ENCODE measurements at places on chromosomes 2 and 18.

DNA sequence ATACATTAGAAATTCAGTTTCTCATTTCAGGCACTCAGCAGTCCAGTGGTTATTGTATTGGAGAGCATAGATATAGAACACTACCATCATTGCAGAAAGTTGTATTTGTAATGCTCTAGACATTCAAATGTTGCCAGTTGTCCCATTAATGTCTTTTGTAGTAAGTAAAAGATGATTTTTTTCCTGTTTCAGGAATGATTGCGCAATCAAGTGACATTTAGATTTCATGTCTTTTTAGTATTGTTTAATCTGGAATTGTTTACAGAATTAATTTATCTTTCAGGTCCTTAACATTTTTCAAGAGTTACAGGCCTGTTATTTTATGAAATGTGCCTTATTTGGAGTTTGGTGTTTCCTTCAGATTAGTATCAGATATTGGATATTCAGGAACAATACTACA, 134.7 kb downstream of the MSTN start:
- peak; percentile 50 for DNase-seq

DNA sequence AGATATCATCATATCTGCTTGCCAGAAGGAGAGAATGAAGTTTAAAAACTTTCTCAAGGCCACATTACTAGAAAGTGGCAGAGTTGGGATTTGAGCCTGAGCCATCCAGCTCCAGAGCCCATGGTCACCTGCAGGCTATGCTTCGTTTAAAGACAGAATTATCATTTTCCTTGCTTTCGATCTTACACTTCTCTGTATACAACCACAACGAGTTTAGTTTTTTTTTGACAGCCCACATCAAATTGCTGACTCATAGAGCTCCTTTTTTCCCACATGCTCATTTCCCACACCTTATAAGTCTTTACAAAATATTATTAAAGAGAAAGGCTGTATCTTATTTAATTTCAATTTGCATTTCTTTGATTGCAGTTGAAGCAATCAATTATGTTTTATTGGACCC, 6.5 kb downstream of the PLEK start:
- DNase-seq = no peak

- no peak for DNase-seq
Observed at GRCh38 chr2:189177251-189177840, 2.2 kb downstream of the COL5A2 start.

DNA sequence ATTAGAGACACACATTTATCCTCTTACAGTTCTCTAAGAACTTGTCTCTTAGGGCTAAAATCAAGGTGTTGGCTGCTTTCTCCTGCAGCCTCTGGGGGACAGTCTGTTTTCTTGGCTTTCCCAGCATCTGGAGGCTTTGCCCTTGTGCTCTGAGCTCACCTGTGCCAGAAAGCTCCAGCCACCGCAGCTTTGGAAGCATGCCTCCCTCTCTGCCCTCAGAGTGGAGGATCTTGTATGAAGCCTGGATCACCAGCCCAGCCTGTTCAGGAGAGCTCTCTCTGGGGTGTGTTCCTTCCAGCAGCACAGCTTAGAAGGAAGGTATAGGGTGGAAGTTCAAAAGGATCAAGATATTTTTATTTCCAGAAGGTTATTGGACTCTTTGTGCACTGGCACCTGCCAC, 53.1 kb upstream of the TPO start:
- no peak for DNase-seq

DNA sequence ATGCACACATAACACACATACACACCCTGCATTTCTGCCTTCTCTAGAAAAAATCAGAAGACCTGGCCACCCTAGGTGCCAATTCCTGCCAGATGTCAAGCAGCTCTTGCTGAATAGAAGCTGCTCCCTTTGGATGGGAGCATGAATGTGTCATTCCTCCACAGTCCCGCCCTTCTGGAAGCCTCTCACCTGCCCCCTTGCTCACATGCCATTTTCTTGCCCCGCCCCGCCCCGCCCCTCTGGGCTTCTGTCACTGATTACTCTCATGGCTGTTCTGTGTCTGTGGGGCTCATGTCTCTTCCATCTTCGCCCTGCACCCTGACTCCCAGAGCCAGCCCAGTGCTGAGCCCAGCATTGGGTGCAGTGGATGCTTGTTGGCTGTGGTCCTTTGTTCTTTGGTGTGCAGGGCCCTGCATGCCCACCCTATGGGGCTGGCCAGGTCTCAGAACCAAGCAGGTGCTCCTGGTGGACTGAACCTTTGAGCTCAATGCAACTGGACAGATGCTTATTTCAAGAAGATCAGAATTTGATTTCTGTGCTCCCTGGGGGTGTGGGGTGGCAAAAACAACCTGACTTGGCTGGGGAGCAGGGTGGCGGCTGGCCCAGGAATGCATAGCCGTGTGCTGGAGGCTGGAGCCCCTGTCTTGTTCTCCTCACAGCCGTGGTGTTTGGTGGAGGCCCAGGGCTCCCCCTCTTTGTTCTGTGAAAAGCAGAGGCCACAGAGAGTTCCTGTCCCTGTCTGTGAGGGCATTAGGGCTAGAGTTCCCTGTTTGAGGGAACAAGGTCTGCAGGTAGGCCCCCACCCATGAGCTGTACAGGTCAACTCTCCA, 140.6 kb upstream of the GLI2 start:
- DNase-seq = no peak

DNA sequence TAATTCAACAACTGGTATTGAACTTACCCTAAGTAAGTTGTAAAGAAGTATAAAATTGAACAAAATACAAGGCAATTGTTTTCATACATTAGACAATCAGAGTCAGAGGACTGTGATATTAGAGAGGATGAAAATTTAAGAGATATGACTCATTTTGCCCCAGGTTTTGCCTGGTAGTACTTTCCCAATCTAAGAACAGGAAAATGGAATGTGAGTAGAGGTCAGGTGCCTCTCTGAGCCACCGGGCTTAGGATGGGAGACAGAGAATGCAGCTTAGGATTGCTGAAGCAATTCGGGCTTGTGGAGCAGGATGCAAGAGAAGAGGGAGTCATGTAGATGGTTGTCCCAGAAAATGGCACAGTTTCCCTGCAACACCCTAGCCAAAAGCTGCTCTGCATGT, 219.7 kb upstream of the CHST9 start:
- DNase-seq = no peak

DNA sequence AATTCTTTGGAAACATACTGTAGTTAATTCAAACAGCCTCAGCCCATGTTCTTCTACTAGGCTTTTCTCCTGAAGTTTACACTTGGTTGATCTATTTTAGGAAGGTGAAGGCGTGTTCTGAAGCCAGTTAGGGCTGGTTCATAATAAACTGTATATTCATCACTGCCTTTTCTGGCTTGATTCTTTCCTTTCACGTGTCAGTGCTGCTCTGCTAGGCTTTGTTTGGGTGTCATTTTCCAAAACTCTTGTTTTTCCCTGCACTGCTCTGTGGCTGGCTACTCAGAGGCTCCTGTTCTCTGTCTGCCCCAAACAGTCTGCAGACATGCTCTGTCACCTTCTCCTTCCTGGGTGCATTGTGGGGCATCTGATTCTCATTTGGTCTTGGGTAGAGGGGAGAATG, 136.1 kb downstream of the PARD3B start:
- peak; percentile 28 for DNase-seq

DNA sequence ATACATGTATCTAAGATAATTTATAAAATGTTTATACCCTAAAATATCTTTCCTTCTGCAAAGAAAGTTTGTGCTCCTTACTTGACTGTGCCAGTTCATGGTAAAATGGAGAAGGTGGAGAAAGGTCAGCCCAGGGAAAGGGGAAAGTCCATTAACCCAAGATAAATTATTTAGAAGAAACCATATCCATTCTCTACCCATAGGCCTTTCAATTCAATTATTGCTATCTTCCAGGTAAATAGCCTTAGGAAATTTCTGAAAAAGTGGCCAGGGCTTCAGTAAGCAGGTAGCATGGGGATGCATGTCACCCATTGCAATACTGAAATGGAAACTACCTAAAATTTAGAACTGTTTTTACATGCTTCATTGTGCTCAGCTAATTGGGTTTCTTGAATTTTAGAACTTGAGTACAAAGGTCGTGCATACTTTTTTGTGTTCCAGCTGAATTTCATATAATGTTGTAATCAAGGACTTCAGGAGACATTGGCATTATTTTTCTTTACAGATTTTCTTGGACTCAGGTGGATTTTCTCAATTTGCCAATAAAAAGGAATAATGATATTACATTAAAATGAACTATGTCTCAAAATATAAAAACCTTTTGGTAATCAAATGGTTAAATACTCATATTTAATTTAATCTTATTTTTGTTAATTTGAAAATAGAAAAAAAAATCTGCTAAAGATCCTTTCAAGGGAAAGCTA, 124.9 kb downstream of the CSRNP3 start:
- DNase-seq = no peak

DNA sequence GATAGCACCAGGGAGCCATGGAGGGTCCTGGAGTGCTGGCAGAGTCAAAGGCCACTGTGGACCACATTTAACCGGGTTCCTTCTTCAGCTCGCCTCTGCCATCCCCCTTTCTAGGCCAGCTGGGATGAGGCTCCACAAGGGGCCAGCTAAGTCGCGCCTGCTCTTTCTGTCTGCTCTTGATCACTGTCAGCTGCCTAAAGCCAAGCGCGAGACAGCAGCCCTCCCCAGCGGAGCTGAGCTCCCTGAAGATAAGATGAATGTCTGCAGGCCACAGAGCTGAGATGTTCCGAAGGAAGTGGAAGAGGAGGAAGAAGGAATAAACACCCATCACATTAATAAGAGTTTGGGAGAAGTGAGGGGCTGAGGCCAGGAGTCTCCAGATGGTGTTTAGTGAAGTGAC, 99.6 kb downstream of the CELF4 start:
- DNase-seq = no peak

DNA sequence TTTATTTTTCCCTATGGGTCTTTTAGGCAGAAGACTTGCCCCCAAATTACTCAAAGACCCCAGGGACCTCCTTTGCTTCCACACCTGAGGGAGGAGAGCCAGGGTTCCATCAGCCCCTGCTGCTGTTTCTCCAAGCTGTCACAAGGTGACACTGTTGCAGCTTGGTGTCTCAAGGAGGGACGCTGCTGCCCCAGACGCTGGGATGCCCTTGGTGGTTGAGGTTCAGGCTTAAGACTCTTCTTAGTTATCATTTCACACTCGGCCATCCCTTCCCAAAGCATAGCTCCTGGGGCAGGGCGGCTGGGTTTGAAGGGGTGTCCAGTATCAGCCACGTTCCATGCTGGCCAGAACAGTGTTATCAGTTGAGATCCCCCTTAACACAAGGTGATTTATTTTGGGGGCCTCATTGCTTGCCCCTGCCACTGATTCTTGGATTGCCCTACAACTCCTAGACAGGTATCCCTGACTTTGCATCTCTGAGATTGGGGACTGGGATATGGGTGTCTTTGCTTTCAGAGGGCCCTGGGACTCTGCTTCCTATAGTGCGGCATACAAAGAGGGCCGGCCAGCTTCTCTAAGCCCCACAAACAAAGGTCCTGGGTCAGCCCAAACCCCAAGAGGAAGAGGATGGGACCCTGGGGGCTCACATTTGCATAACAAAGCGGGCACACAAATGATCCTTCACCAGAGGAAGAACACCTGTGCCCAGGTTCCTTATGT, 22.7 kb downstream of the GPR55 start:
- peak; percentile 74 for DNase-seq

- no peak for DNase-seq
Observed at GRCh38 chr2:171208657-171209056, 48.0 kb upstream of the TLK1 start.

GRCh38 chr2:143321994-143322393, 192.8 kb downstream of the ARHGAP15 start:
- no peak for DNase-seq

DNA sequence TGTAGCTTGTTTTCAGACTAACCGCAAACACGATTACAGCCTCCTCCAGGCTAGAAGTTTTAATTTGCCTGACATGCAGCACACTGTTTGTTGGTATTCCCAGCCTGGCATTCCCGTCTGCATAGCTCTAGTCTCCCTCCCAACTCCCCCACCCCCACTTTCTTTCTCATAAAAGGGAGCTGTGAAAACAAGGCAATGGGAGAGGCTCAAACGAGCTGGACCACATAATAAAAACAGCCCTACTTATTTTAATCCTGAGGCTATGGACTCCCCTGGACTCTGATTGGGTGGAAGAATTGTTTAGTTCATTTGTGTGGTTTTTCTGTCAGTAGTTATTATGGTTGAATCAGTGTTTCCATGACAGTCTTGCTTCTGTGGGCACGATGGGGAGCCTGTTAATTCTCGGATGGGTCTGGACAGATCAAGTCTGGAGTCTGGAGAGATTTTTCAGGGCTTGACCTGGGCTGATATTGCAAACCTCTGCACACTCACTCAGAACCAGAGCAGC, 1.2 kb downstream of the STON1 start:
- DNase-seq = peak; percentile 72

DNA sequence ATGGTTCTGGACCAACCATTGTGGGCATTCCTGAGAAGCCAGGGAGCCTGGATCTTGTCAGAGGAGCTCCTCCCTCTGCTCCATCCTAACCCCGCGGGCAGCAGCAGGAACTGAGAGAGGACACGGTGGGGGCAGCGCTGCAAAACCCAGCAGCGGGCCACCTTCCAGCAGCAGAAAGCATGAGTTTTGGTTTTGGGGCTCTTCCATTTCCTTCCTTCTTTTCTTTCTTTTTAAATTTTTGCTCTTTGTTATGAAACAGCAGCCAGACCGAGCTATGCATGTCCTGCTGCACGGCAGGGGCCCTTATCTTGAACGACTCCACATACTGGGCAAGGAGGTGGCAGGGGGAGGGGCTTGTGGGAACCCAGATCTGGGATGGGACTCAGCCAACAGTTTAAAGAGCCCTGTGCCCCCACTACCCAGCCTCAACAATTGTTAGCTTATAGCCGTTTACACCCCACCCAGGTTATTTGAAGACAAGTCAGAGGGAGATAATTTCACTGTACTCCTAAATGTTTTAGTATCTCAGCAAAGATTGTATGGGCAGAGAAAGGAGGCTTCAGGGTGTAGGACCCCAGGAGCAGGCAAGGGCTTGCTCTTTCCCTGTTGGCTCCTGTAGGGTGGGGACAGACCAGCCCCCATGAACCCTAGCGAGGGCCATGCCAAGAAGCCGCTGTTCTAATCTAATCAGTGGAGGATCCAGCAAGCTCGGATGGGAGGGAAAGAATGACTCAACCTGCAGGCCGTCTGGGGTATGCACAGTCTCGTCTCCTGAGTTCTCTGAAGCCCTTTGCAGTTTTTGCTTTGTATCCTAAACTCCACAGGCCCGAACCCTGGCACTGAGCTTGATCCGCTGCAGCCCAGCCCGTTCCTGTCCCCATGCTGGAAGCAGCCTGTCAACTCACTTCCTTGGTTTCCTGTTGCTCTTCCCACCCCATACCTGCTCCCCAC, 75.3 kb downstream of the LRRFIP1 start:
- DNase-seq = peak; percentile 92

Measured in fibroblast of the aortic adventitia (primary cell).